ENCODE measurements at places on chromosomes 4 and X.

- no peak for DNase-seq
These were observed 9.1 kb upstream of the YTHDC1 start for GRCh38 chr4:68358988-68359387.

DNA sequence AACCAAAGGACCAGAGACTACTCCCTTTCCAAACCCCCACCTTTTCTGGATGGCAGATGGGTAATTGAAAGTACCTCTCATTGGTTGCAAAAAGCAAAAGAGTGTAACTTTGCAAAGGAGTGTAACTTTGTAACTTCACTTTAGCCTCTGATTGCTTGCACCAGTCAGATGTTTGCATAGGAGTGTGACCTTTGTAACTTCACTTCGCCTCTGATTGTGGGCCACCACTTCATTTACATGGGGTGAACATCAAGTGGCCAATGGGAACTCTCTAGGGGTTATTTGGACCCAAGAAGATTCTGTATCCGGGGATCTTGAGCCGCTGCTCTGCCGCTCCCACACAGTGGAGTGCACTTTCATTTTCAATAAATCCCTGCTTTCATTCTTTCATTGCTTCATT lies 9.9 kb upstream of the SLC25A43 start:
- DNase-seq, result no peak

- DNase-seq, result peak; percentile 44
These were observed 1.2 kb downstream of the HHIP start for GRCh38 chr4:144647095-144647561.

- peak; percentile 31 for DNase-seq
These were observed 650.2 kb upstream of the DIPK2B start for GRCh38 chrX:45850775-45851433.

- DNase-seq, result peak; percentile 47
These were observed 1511.0 kb downstream of the ARAP2 start for GRCh38 chr4:34733185-34733941.

All from fibroblast of upper back skin (primary cell).